ENCODE measurements at places on chromosomes 12 and 14.
A peak's percentile ranks its signal among the peaks of the same experiment; 100 is the strongest.

- no peak for DNase-seq
Observed at GRCh38 chr12:108462686-108463085, 52.4 kb upstream of the FICD start.

- no peak for DNase-seq
Observed at GRCh38 chr14:99648027-99648784, 3.3 kb downstream of the HHIPL1 start.

GRCh38 chr12:130375296-130376287 is 37.9 kb downstream of the PIWIL1 start:
- peak; percentile 0 for DNase-seq

DNA sequence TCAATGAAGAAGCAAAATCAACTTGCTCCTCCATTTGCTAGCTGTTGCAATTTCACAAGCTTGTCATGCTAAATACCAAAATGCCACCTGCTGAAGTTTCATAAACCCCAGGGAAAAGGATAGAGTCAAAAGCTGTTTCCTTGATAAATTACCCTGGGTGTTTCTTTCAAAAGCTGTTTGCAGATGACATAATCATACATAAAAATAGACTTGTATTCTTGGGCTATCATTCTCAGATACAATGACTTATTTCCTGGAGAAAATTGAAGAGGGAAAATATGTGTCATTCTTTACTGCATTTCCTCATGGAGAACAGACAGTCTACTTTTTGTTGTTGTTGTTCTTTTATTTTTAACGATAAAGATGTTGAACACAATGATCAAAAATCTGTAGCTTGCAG is 119.2 kb downstream of the GALC start:
- no peak for DNase-seq

DNA sequence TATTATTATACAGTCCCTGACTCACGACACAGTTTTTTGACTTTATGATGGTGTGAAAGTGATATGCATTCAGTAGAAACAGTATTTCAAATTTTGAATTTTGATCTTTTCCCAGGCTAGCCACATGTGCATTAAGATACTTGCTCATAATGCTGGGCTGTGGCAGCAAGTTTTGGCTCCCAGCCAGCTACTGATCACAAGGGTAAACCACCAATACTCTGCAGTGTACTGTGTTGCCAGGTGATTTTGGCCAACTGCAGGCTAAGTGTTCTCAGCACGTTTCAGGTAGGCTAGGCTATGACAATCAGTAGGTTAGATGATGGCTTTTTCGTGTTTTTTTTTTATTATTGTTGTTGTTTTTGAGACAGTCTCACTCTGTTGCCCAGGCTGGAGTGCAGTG is 69.4 kb upstream of the ACTN1 start:
- DNase-seq = no peak

GRCh38 chr12:123070267-123071081 is 80.4 kb downstream of the PITPNM2 start:
- no peak for DNase-seq

DNA sequence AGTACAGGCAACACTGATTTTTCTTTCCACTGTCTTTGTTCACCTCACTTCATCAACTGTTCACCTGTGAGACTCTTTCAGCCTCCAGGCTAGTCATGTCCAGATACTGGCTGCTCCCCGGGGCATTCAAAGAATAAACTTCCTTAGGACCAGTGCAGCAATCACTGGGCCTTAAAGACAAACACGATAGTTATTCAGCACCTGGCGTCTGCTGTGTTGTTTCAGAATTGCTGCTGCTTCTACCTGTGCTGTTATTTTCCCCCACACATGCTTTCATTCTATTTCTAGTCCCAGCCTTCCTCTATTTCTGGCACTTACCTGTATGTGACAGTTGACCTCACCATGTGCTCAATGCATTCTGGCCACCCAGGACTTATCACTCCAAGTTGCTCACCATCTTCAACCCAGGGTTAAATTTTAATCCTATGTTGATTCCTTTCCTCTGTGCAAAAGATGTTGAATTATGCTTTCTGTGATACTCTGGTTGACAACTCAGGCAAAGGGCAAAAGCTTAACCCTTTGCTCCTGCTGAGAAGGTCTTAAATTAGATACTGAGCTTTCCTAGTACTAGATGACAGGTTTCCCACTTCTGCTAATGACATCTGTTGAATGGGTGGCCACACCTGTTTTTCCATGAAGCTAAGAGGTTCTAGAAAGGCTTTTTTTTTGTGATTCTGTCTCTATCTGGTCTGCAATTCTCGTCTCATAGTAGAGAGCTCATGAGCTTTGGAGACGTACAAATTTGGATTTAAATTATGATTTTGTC is 41.4 kb downstream of the PTPRQ start:
- DNase-seq = no peak

DNA sequence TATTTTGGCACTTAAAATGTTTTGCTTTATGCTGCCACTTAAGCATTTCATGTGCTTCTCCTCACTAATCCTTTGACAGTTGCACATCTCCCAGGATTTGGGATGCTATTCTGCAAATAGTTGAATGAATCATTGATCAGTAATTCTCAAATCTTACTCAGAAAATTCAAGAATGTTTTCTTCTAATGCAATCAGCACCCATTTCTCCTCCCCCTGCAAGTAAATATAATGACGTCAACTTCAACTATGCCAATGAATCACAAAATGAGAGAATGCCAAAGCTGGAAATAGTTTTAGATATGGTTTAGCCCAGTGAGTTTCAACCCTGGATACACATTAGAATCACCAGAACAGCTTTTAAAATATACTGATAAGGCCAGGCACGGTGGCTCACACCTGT is 2.1 kb upstream of the BLOC1S1 start:
- no peak for DNase-seq

DNA sequence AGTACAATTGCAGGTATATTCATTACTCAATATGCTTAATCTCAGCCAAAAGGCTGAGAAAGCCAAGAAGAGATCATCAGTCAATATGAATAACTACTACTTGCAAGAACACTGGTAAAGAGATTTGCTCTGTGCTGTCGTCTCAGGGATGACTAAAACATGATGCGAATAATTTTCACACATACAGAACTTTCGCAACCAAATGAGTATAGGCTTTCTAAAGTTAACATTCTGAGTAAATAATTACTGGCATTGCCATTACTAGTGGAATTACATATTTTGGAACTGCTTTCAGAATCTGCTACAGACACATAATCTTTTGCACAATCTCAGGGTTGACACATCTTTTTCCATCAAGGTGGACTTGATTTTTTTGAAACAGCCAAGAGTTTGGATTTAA is 24.7 kb downstream of the NCKAP1L start:
- no peak for DNase-seq

DNA sequence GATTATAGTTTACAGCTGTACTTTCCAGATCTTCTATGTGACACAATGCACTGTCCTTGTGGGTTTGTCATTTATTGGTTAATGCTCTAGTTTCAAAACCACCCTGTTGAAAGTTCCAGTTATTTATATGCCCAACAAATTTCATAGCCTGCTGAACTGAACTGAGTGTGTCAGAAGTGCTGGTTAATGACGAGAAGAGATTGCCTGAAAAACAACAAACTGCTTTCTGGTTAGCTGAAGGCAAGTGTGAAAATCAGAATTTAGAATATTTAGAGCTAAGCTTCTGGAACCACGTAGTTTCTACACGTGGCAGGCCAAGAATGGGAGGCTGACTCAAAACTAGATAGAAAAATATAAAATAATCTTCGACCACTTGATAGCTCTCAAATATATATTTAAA is 19.1 kb upstream of the RIN3 start:
- DNase-seq = no peak

- no peak for DNase-seq
Observed at GRCh38 chr12:103520686-103521215, 25.0 kb upstream of the C12orf42 start.

- DNase-seq = no peak
Observed at GRCh38 chr14:75667099-75667765, 6.2 kb downstream of the TTLL5 start.

DNA sequence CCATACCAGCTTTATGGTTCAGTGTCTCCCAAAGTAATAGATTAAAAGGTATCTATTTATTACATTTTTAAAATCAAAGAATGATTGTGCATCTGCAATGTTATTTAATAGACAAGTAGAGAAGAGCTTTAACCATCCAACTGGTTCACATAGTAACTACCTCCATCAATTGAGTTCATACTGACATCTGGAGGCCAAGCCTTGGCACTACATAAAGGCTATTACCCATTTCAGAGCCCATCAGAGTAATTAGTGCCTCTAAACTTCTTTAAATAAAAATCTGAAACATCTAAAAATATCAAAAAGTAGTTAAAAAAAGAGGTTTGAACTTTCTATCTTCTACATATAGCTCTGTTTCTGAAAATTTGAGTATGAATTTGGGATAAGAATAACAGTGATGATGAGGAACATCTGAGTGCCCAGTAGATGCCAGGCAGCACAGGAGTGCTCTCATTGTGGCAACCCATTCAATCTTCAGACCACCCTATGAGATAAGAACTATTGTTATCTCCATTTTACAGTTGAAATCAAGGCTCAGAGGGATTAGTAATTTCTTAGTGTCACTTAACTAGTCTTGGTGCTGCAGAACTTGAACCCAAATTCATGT is 132.9 kb upstream of the DAAM1 start:
- peak; percentile 8 for DNase-seq

DNA sequence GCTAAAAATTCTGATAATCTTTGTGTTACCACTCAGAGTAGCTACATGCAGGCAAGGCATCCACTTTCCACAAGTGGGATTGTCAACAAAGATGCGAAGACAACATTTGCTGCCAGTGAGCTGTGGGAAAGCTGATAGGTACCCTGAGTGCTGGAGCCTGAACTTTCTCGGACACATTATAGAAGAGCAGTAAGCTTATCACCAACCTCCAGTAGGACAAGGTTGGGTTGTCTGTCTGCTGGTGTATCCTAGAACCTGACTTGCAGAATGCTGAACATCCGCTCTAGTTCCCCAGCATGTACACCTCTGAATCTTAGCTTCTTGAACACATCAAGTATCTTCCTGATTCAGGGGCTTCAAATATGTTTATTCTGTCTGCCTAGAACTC is 103.8 kb upstream of the PPM1H start:
- no peak for DNase-seq
